Stimulated activated CD4-positive, alpha-beta T cell treated with anti-CD3 and anti-CD28 coated beads, Interleukin-4, amount 100 ng/mL, for 1 hour (primary cell): ENCODE measurements at places on chromosomes 7 and 10.

DNA sequence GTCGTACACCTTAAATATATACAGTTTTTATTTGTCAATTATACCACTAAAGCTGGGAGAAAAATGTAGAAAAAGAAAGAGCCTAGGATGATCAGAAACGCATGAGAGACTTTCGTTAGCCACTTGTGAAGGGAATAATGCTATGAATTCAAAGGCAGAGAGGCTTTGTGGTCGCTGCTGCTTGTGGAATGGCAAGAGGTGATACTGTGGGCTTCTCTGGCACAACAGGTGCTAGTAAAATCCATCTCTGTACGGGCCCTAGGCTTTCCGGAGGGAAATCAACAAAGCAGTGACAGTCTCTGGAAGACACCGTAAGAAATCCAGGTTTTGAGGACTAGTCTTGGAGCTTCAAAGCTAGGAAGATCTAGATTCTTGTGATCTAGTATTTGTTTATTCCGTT, 52.6 kb downstream of the LRRC72 start:
- DNase-seq: no peak

DNA sequence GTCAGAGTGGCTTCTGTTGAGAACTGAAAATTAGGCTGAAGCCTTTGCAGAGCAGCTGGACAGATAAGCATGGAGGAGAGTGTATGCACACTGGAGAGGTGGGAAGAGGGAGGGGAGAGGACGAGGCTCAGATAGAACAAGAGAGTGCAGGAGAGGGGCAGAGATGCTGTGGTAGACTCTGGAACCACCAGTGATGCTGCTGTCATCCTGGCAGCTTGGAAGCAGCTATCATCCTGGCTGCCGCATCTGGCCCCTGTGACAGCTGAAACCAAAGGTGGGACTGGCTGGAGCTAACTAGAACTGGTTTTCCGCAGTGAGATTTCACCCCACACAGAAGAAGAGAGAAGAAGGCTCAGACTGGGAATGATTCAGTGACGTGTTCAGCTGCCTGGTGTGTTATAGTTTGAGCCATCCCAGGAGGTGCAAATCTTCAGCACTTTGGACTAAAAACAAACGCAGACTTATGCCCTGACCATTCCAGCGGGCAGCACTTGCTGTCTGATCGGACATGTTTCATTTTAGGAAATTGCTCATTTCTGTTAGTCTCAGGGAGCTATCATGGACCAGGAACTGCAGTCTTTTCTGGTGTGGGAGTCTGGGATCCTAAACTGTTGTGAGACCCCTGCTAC, 38.4 kb downstream of the EEPD1 start:
- no peak for DNase-seq

DNA sequence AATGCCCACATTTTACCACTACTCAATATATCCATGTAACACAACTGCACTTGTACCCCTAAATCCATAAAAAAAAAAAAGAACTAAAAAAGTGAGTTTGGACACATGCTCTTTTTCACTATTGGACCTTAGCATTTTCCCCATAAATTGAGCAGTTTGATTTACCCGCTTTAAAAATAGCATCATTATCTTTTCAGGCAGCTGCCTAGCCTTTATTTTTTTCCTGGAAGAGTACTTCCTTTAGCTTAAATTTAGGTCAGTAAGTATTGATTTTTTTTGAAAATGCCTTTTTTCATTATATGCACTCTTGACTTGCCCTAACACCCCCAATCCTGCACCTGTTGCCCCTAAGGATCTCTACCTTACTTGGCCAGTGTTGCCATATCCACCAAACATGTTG, 5.3 kb upstream of the NT5C3A start:
- DNase-seq: no peak

- no peak for DNase-seq
Observed at GRCh38 chr7:80832006-80832405, 86.8 kb downstream of the SEMA3C start.

DNA sequence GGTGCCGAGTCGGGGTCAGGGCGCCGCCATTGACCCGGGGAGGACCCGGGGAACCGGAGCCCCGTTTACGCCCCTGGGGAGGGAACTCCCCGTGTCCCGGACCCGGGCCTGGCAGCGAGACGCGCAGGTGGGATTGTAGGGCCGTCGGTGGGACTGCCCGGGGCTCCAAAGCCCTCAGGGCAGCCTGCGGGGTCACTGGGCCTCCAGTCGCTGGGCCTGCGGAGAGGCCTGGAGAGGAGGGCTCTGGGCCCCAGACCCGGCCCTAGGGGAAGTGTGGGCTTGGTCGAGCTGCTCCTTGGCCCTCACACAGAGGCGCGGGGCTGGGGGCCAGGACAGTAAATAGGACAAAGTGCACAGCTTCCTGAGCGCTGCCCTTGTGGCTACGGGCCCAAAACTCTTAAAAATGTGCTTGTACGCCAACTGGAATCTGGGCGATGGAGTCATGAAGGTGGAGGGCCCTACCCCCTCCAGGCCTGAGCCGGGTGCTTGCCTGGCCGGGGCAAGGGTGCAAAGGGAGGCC, 657 bp downstream of the ECHDC3 start:
- DNase-seq: no peak

GRCh38 chr10:132175907-132176581, 10.7 kb upstream of the DPYSL4 start:
- no peak for DNase-seq

DNA sequence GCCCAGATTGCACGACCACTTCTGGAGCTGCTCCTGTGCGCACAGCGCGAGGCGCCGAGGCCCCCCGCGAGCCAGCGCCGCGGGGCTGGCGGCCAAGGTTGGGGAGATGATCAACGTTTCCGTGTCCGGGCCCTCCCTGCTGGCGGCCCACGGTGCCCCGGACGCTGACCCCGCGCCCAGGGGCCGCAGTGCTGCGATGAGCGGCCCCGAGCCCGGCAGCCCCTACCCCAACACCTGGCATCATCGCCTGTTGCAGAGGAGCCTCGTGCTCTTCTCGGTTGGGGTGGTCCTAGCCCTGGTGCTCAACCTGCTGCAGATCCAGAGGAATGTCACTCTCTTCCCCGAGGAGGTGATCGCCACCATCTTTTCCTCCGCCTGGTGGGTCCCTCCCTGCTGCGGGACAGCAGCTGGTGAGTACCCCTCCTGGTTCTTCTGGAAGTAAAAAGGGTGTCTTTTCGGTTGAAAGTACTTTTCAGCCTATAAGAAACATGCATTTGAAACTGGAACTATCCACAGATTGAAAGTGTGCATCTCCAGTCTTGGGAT, 683 bp downstream of the INSIG1 start:
- DNase-seq: no peak

DNA sequence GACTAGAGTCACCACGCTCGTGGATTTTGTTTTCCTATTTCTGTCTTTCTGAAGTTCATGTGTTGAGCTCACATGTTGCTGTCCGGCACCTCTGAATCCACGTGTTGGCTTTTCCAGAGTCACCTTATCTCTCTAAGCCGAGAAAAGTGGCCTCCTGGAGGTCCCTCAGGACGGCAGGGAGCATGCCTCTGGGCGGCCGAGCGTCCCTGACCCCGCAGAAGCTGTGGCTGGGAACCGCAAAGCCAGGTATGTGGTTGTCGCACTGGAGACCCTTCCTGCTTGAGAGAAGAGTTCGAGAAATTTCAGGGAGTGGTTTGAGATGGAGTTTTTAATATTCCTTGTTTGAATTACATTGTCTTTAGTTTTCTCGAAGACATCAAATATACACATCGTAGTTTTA, 12.6 kb downstream of the IQCE start:
- DNase-seq: no peak

DNA sequence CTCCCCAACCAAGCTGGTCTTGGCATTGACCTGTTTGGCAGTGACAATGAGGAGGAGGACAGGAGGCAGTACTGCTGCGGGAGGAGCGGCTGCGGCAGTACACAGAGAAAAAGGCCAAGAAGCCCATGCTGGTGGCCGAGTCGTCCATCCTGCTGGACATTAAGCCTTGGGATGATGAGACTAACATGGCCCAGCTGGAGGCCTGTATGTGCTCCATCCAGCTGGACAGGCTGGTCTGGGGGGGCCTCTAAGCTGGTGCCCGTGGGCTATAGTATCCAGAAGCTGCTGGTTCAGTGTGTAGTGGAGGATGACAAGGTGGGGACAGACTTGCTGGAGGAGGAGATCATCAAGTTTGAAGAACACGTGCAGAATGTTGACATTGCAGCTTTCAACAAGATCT, 39.1 kb upstream of the ZNF273 start:
- DNase-seq: no peak

DNA sequence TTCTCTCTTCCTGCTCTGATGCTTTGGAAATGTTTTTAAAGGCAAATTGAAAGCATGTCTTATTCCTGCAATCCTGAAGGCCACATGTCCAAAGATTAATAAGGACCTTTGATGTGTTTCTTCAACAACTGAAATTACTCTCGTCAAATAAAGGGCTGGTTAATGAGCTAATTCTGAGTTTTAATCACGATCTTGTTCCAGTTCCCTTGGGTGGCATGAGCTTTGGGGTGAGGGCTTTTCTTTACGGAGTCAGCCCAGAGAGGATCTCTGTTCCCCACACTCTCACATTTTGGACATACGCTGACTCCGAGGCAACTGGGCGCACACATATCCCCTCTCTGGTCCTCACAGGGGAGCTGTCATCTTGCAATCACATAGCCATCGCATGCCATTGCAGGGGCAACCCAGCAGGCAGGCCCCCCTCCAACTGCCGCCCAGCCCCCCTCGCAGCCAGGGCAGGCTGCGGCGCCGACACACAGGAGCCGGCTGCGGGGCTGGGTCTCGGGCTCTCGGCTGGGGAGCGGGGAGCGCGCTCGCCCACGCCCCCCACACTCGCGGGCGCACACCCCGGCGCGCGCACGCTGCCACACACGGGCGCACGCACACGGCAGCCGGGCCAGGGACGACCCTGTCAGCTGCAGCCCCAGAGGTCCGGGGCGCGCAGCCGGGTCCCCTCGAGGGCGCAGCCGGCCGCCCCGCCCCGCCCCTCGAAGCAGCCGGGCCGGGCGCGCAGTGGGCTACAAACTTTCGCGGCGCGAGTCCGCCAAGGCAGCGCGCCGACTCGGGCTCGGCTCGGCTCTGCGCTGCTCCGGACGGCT, at the start of gene GDF10:
Gene GDF10, plus strand, starts transcription at position 587 of the 818 bp plus-strand sequence. CDS start 455 bp downstream, outside the sequence.
- peak; percentile 54 for DNase-seq

GRCh38 chr7:91127325-91127724, 136.9 kb upstream of the FZD1 start:
- DNase-seq: no peak

GRCh38 chr7:125563964-125564529, 634.4 kb upstream of the POT1 start:
- DNase-seq: no peak

DNA sequence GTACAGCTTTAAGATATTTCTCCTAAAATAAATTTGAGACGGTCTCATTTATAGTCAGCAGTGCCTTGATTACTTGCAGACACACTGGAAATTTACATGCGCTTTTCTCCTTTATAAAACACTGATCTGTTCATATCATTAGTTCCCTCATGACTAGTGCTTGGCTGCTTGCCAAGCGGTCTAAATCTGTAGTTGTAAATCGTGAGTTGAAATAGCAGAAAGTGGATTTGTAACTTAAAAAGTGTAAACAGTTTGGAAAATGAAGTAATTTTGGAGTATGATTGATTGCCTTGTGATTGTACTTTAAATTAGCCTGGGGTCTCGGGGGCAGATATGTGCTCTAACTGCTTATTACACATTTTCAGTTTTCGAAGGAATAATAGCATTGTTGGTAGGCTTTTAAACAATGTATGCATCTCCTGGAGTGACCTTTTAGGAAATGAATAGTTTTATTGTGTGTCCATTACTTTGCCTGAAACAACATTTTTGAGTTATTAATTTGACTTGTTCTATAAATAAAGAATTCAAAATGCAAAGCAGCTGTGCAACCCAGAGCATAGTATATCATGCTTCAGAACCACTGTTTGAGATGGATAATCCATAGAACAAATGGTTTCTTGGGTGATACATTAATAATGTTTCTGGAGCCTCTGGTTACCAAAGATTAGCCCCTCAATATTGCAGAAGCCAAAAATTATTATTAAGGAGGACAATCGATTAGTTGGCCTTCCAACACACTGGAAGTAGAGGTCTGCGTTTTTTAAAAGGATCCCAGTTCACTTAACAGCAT, 73.3 kb downstream of the ARID5B start:
- no peak for DNase-seq

DNA sequence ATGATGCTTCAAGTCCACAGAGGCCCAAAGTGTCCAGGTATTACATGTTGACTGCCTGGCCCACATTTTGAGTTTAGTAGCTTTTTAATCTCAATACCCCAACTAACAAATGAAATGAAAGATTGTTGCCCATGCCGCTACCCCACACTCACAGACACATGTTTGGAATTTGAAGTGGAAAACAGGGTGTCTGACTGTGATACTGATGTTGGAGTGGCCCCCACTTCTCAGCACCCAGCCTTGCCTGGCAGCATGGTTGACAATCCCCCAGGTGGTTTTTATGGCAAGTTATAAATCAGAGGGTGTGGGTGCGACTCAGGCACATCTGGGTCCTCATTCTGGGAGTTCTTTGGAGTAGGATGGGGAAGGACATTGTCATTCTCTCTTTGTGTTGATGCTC, 314.7 kb upstream of the ZNF32 start:
- DNase-seq: no peak

DNA sequence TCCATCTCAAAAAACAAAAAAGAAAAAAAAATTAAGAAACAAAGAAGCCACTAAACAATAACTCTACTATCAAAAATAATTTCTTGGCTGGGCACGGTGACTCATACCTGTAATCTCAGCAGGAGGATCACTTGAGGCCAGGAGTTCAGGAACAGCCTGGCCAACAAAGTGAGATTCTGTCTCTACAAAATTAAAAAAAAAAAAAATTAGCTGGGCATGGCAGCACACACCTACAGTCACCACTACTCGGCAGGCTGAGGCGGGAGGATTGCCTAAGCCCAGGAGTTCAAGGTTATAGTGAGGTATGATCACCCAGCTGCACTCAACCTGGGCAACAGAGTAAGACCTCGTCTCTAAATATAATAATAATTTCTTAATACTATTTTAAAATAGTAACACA, 69.0 kb downstream of the PARD3 start:
- no peak for DNase-seq

DNA sequence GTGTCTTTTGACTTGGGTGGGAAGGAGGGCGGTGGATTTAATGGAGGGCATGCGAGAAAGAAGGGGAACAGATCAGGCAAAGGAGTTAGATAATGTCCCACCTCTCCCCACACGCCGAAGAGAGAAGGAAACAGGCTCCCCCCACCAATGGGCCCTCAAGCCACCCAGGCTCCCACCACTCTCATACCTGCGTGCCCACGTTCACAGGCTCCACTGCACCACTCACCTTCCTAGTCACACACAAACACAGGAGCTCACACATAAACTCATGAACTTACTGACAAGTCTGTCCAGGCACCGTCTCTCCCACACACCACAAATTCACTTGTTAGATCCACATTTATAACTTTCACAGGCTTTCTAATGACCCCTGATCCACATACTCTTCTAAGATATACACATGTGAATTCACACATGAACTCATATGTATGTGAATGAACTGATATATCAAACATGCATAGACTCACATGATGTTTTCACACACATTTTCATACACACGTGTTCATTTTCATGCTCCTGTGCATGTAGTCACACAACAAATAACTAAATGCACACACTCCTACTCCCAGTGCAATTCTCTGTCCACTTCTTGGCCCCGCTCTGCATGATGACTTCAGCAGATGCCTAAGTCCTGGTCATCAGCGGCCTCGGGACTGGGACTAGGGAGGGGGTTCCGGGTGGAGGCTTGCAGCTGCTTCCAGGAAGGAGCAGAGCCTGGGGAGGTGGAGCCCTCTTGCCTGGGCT, 1.5 kb downstream of the LZTS2 start:
- no peak for DNase-seq
